Activated effector memory CD4-positive, alpha-beta T cell treated with anti-CD3 and anti-CD28 coated beads, Interleukin-2, amount 50 U/mL, for 16 hours (primary cell): ENCODE measurements at places on chromosomes 13 and 19.

DNA sequence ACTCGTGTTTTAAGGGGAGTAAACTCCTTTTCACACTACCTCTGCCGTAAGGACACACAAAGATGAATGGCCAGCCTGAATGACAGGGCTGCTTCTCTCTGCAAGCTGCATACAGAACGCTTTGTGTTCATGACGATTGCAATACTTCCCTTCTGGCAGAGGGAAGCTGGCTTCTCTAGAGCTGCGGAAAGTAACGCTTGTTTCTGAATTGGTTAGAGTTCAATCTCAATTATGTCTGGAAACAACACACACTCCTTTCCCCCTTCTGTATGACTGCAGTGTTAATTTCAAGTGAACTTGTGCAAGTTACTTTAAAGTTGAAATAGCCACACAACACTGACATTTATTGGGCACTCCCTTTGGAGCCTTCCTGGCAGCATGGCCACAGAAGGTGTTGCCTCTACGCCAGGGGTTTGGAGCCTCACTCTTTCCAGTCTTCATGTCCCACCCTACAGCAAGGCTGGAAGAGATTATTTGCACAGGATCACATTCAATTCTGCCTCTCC lies 242.6 kb downstream of the NDFIP2 start:
- no peak for DNase-seq

- DNase-seq, result no peak
Measured at GRCh38 chr13:41917641-41918040, 43.3 kb downstream of the VWA8 start.

GRCh38 chr13:27638521-27638920 lies 16.8 kb downstream of the POLR1D start:
- no peak for DNase-seq

GRCh38 chr13:114069376-114070097 lies 62.9 kb downstream of the RASA3 start:
- no peak for DNase-seq

DNA sequence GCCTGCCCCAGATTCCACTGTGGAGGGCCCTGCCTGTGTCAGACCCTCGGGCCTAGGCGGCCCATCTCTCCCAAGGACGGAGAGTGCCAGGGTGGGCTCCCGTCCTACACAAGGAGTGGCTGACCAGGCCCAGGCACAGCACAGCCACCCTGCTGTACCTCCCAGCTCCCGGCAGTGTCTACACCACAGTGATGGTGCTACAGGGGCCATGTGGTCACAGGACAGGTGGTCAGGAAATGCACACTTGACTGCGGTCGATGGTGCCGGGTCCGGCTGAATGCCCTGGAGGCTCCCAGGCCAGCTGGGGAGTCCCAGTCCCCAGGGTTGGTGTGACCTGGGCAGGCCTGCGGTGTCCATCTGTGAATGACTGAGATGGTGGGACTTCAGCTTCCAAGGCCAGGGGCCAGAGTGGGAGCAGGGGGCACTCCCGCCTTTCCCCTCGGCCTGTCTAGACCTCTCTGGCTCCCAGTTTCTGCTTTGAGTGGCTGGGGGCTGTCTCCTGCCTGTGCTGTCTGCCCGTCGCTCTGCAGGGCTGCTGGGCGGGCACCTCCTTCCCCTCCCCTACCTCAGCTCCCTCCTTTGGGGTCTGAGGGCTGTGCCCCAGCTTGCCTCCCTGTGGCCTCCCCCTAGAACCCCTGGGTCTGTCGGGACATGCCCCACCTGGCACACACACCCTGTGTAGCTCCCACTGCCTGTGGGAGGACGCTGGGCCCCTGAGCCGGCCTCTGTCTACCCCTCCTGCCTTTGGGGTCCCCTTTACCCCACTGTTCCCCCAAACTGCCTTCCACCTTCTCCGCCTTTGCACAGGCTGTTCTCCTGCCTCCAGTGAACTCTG lies 12.5 kb downstream of the DDA1 start:
- DNase-seq, result no peak

DNA sequence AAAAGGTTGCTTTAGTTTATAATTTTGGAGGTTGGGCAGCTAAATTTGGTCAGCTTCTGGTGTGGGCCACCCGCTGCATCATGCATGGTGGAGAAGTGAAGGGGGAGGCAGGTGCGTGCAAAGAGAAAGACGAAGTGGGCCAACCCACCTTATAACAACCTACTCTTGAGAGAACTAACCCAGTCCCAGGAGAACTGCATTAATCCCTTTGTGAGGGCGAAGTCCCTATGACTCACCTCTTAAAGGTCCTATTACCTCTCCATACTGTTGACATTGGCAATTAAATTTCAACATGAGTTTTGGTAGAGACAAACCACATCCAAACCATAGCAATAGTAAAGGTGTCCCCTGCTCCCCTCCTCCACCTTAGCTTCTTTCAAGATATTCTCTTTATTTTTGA lies 7.7 kb upstream of the FGF9 start:
- no peak for DNase-seq

GRCh38 chr19:15115080-15115479 lies 7.9 kb downstream of the SYDE1 start:
- DNase-seq, result no peak

DNA sequence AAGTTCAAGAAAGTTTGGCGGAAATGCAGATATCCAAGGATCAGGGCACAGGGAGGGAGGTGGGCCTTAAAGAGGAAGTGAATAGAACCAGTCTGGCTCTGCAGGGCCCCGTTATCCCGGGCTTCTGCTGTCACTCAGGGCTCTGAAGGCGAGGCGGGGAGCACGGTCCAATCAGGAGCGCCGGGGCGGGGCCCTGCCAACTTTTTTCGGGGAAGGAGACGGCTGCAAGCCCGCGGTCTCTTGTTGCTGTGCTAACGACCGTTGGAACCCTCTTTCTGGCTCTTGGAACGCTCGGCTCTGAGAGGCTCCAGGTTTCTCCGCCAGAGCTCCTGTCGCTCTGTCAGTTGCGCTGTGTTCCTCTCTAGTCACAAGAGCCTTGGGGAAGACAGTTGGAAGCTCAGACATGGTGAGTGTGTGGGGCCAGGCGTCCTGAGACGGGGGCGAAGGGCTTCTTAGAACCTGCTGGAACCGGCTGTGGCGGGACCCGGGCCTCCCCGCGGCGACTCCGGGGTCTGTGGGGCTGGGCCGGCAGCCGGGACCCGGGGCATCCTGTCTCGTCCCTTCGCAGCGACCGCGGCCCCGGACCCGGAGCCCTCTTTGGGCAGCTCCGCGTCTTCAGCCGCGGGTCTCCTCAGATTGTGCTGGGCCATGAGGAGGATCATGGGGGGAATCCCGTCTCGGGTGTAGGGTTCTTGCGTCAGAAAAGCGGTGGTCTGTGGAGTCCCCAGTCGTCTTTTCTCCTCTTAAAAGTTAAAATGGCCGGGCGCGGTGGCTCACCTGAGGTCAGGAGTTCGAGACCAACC lies 27.7 kb downstream of the ZNF844 start:
- peak; percentile 83 for DNase-seq
